ENCODE measurements at places on chromosomes 5 and 9. TPM values are rescaled to one million over a fixed set of nuclear protein-coding genes. Genes with fewer than 3 reads are reported as not detected.

DNA sequence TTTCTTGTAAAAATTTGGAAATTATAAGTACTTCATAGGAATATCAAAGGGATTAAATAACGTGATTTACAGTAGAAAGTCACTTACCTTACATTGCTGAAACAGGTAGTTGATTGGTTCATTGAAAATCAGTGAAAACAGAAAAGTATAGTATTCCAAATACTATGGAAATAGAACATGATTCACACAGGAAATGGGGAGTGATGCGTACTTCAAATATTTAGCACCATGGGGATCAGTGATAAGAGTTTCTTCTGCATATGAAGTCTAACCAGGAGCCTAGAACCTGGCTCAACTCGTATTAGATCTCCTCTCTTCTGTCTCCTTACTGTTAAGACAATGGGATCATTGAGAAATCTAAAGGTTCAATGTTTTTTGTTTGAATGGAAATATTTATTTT lies 133.3 kb downstream of the FAM174A start:
- DNase-seq: no peak

DNA sequence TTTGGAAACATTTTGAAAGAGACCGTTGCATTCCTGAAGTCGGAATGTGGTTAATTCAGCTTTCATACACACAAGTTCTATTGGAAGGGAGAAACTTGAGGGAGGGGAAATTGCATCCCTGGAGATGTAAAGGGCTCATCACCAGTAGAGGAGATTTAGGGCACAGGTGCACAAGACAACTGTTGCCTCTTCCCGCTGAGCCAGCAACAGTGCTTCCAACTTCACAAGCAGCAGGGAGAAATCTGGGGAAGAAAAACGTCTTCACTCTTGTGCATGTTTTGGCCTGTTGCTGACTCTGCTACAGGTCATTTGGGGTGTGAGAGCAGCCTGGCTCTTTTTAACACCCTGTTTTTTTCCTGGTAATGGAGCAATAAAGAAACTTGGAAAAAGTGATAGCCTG lies 277.9 kb downstream of the GAS1 start:
- no peak for DNase-seq

- no peak for DNase-seq
These were observed 391.3 kb downstream of the DIRAS2 start for GRCh38 chr9:90251316-90251715.

DNA sequence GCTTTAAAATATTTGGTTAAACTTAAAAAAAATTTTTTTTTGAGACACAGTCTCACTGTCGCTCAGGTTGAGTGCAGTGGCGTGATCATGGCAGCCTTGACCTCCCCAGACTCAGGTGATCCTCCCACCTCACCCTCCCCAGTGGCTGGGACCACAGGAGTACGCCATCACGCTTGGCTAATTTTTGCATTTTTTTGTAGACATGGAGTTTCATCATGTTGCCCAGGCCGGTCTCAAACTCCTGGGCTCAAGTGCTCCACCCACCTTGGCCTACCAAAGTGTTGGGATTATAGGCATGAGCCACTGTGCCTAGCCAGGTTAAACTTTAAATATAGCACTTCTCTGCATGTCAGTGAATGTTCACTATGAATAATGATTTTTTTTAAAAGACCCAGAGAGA lies 224.5 kb upstream of the RFX3 start:
- no peak for DNase-seq

DNA sequence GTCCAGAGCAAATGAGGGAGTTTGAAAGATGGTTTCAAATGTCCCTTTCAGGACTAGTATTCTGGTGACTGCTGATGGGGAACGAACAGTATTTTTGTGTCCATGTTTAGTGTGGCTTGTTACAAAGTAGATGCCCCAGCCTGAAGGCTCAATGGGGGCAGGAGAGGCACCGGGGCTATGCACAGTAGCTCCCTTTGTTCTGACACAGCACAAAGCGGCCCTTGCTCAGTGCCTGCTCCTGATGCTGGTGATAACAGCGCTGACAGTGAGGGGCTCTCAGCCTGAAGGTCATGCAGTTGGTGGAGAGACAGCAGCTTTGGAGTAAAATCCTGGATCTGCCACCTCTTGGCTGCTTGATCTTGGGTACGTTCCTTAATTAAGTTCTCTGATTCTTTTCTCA lies 188.9 kb downstream of the SLIT3 start:
- DNase-seq: no peak

The GNA14 gene
- polyA plus RNA-seq: 0.47 TPM

- no peak for DNase-seq
These were observed 248.5 kb upstream of the PANK3 start for GRCh38 chr5:168827636-168828035.

DNA sequence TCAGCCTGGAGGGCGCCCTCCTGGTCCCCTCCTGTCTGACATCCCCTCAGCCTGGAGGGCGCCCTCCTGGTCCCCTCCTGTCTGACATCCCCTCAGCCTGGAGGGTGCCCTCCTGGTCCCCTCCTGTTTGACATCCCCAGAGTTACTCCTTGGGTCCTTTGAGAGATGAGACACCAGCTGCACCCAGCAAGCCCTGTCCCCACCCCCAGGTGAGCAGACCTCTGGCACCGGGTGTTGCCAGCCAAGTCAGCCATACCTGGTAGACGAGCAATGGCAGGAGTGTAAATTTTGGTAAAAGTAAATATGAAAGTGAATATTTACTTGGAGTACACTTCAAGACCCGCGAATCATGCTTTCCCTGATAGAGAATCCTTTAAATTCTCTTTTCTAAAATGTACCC lies 25.4 kb downstream of the EXOC3 start:
- DNase-seq: no peak
